Stimulated activated CD8-positive, alpha-beta memory T cell treated with anti-CD3 and anti-CD28 coated beads, Interleukin-7, amount 100 ng/mL, for 4 hours (primary cell): ENCODE measurements at places on chromosomes 1 and 21.

GRCh38 chr1:160285506-160285905 is 573 bp upstream of the PEX19 start:
- DNase-seq, result no peak

GRCh38 chr1:156862584-156862983 is 1.9 kb downstream of the NTRK1 start:
- DNase-seq, result no peak

DNA sequence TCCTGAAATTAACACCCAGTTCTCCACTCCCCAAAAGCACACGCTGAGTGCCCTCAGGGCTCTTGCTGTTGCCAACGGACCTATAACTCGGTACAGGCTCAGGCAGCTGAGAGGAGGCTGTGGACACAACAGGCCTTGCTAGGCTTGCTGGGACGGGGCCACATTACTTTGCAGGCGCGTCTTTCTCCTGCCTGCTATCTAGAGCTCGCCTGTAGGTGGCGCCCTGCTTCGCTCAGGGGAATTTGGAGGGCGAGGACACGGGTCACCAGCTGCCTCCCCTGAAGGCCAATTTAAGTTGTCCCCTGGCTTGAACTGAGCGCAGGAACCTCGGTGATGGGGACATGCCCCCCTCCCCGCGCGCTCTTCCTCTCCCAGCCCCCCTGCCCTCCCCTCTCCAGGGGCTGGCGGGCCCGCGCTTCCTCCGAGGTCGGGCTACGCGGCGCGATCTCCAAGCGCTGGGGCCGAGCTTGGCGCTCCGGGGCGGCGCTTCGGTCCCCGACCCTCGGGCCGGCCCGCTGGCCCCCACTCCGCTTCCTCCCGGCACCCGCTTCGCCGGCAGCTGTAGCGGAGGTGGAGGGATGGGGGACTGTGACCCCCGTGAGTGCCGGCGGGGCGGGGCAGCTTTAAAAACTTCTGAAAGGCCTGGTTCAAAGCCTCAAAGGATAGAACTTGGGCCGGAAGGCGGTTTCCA is 32.4 kb upstream of the NFIA start:
- peak; percentile 76 for DNase-seq

DNA sequence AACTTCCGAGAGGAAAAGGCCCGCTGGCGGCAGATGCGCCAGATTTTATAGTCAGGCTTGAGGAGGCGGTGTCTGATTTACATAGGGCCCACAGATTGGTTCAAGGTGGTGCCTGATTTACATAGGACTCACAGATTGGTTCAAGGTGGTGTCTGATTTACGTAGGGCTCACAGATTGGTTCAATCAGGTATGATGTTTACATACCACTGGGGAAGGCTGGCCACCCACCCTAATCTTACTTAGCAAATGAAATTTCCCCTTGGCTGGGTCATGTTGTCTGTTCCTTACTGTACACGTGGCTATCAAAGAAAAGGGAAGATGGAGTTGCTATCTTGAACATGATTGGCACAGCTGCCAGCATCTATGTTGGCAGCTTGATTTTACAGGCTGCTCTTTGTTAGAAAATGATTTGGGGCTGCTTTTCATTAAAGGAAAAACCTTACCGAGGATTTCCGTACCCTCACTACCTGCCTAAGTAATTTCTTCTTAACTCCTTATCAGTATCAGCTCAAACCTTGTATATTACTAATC is 96.3 kb downstream of the SETD4 start:
- no peak for DNase-seq

- no peak for DNase-seq
Observed at GRCh38 chr1:203183828-203184227, 2.7 kb downstream of the CHI3L1 start.

DNA sequence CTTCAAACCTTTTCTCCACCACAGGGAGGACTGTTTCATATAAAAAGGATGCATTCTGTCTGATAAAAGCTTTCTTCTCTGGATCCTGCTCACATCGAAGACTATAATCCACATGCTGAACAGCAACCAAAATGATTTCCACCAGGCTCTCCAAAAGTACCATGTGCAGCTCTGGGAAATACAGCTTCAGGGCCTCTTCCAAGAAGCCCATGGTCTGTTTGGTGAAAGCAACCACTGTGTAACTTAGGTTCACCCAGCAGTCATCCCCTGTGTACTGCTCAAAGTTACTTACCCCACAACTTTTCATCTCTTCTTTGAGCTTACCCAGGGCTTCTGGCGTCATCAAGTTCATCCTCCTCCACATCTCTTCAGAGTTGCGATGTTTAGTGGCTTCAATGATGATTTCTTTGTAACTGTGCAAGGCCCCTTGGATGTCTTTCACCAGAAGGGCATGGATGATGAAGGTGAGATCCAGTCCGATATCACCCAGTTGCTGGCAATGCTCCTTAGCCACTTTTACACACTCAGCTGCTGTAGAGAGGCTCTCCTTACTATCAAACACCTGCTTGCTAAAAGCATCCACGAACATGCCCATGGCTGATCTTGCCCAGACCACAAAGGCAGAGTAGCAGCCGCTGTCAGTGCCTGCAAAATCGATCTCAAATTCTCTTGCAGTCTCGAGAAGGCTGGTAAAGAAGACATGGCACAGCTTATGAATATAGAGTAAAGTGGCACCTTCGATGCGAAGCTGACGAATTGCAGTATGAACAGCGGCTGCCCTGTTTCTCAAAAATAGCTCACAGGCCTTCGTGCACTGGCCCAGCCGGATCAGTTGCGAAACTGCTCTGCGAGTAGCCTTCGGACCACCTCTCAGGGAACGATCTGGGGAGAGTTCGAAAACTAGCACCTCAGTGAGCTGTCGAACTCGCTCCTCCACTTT is 1.7 kb downstream of the EXOC8 start:
- no peak for DNase-seq

DNA sequence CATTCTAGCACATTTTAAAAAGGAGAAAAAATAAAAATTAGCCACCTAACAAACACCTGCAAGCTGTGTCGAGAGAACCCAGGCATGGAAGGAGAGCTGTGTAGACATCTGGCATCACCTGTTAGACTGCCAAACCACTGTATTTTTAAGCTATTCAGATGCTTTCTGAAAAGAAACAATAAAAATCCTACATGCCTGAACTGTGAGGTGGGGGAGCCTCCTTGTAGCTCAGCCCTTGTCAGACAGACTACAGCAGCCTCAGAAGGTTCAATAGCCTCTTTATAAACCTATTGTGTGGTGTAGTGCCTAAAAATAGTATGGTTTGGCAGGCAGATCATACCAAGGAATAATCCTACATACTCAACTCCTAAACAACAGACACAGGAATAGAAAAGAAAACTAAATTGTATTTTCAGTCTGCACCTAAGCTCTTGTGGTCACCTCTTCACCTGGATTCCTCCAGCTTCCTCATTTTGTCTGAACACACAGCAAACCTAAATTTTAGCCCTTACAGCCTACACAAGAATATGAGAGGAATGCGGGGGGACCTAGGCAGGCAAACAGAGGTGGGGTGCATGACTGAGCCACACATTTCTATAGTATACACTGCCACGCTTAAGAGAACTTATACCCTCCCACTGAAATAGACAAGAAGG is 67.0 kb downstream of the SIPA1L2 start:
- no peak for DNase-seq

- DNase-seq, result no peak
Observed at GRCh38 chr21:34846601-34847112, 177.9 kb downstream of the CLIC6 start.

- no peak for DNase-seq
Observed at GRCh38 chr1:230807029-230807428, 59.8 kb downstream of the CAPN9 start.

DNA sequence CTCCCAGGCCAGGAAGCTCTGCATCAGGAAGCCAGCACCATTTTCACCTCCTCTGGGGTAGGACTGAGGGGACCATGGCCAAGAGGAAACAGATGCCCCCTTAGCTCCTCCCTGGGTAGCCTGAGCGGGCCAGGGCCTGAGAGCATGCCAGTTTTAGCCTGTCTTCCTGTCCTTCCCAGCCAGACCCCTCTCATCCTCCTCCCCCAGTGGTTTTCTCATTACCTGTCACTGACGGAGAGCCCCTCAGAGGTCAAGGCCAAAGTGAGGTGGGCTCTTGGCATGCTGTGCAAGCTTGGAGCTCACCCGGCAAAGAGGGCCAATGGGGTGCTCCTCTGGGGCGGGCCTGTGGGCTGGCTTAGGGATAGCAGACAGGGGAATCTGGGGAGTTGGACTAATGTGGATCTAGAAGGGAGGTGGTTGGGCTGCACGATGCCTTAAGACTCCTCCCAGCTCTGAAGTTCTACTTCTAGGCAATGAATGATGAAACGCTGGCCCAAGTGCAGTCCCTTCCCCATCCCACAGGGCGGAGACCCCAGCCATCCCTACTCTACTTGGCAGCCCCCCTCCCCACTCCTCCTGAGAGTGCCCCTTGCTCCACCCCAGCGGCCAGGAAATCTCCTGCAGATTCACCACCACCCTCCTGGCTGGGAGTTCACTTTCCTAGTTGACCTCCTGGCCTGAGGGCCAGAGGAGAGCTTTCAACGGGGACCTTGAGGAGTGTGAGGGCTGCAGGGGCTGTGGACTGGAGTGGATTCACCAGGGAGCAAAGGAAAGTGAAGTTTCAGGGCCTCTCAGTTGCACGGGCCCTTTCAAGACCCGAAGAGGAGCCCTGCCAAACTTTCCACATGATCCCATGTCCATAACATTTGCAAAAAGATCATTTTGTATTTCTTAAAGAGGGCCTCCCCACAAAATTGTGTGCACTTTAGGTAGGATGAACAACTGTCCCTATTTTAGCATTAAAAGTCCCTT is 9.4 kb upstream of the LMNA start:
- DNase-seq, result no peak

GRCh38 chr1:205255941-205256780 is 28.4 kb downstream of the TMCC2 start:
- DNase-seq, result peak; percentile 64

GRCh38 chr1:183110326-183110880 is 75.7 kb upstream of the LAMC2 start:
- no peak for DNase-seq

- no peak for DNase-seq
Observed at GRCh38 chr1:4908486-4908885, 254.1 kb downstream of the AJAP1 start.

GRCh38 chr1:60894130-60894529 is 188.2 kb upstream of the NFIA start:
- no peak for DNase-seq

GRCh38 chr1:160993544-160994193 is 27.3 kb downstream of the F11R start:
- no peak for DNase-seq

DNA sequence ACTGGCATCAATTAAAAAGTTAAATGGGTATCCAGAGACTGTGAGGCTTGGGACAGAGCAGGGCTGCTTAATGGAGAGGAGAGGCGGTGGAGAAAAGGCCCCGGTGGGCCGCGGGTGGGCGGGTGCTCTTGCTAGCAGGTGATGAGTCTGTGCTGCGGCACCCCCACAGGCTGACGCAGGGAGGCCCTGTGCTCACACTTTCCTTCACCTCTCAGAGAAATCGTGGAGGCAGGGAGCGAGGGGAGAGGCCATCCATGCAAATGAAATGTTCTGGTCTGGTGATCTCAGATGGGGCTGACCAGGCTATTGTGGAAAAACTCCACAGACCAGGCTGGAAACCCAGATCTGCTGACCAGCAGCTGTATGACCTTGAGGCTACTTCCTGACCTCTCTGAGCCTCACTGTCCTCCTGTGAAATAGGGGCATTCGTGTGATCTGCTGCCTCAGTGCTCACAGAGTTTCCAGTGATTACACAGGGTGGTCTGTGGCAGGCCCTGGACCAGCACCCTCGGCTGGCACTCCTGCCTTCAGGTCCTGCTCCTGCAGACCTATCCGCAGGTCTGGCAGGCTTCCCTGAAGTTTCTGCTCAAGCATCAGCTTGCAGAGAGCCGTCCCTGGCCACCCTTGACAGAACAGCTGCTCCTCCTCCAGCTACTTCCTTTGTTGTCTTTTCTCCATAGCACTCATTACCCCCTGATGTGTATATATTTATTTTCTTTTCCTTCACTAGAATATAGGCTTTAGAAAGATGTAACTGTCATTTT is 89.2 kb downstream of the BEND5 start:
- no peak for DNase-seq

DNA sequence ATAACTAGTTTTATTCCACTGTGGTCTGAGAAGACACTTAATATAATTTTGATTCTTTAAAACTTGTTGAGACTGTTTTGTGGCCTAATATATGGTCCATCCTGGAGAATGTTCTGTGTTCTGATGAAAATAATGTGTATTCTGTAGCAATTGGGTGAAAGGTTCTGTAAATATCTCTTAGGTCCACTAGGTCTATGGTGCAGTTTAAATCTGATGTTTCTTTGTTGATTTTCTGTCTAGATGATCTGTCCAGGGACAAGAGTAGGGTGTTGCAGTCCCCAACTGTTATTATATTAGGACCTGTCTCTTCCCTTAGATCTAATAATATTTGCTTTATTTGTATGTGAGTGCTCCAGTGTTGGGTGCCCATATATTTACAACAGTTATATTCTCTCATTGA is 33.9 kb upstream of the PM20D1 start:
- no peak for DNase-seq

DNA sequence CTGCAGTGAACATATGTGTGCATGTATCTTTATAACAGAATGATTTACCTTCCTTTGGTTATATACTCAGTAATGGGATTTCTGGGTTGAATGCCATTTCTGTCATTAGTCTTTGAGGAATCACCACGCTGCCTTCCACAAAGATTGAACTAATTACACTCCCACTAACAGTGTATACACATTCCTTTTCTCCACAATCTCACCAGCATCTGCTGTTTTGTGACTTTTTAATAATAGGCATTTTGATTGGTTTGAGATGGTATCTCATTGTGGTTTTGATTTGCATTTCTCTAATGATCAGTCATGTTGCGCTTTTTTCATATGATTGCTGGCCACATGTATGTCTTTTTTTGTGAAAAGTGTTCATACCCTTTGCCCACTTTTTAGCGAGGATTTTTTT is 680.5 kb downstream of the PTPRC start:
- no peak for DNase-seq

- DNase-seq, result no peak
Observed at GRCh38 chr1:89918127-89918793, 76.7 kb upstream of the ZNF326 start.

- DNase-seq, result no peak
Observed at GRCh38 chr1:223702735-223703667, 9.3 kb upstream of the CAPN2 start.

DNA sequence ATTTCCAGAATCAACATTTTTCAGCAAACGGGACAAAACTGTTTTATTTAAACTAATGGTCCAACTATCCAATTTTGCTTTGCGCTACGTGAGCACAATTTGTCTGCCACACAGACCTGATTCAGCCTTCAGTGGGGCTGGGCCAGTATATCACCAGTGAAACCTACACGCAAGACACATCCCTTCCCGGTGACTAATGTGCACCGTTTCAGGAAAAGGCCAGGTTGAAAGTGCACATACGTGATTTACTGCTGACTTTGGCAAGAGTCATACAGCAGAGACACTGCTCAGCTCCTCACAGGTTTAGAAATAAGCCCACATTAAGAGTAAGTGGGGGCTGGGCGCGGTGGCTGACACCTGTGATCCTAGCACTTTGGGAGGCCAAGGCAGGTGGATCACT is 5.1 kb upstream of the TMEM51 start:
- DNase-seq, result no peak

- DNase-seq, result no peak
Observed at GRCh38 chr1:176692431-176692830, 229.5 kb downstream of the PAPPA2 start.
